ENCODE measurements at places on chromosomes 3 and 15.

- no peak for DNase-seq
These were observed 35.1 kb downstream of the LYZL4 start for GRCh38 chr3:42375121-42375800.

DNA sequence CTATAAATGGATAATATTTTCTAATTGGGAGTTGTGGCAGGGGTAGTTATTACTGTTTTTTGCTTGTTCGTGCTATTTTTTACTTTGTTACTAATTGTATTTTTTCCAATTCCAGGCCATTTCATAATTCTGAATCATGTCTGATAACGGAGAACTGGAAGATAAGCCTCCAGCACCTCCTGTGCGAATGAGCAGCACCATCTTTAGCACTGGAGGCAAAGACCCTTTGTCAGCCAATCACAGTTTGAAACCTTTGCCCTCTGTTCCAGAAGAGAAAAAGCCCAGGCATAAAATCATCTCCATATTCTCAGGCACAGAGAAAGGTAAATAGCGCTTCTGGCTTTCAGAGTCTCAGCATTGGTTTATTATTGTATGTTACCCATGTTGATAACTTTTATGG, 42.9 kb downstream of the PAK2 start:
- no peak for DNase-seq

- no peak for DNase-seq
These were observed 141.9 kb upstream of the CCDC54 start for GRCh38 chr3:107235193-107235927.

DNA sequence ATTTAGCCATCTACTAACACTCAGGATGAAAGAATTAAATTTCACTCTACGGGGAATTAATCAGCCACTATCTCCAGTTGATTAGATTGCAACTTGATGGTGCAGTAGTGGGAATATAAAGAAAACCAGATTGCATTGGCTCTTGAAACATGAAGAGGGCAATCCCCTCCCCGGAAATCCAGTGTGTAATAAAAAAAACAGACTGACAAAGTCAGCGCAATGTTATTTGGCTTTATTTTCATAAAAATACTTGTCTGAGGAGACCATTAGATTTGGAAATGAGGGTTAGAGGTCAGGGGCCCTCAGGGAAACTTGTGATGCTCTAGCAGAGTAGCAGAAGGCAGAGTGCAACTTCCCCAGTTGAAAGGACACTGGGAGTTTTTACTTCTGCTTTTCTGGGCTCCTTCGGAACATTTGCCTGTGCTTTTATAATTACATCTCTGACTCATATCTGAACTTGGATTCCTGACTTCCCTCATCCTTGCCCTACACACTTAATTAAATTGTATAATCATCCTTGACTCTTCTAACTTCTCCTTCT, 326.8 kb downstream of the TUSC7 start:
- DNase-seq: peak; percentile 10

DNA sequence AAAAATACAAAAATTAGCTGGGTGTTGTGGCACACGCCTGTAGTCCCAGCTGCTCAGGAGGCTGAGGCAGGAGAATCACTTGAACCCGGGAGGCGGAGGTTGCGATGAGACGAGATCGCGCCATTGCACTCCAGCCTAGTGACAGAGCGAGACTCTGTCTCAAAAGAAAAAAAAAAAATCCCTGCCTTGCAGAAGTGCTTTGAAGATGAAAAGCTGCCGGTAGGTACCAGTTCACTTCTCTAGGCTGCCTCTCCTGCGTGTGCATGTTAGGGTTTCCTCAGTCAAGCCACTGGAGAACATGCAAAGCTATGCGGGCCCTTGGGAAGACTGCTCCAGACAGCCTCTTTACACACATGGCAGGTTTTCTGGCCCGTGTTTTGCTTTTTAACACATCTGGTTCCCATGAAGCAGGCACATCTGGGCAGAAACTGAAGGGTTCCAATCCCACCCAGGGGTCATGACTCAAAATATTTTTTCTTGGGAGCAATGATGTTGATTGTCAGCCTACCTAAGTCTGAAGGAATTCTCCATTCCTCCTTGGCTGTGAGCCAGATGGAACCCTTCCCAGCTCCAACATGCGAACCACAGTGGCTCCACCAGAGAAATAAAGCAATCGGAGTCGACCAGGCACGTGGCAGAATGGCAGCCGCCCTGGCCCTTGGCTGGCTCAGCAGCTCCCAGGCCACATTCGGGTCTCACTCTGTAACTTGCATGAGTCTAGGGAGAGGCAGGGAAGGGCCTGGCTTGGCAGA, 29.6 kb downstream of the MGLL start:
- peak; percentile 87 for DNase-seq

DNA sequence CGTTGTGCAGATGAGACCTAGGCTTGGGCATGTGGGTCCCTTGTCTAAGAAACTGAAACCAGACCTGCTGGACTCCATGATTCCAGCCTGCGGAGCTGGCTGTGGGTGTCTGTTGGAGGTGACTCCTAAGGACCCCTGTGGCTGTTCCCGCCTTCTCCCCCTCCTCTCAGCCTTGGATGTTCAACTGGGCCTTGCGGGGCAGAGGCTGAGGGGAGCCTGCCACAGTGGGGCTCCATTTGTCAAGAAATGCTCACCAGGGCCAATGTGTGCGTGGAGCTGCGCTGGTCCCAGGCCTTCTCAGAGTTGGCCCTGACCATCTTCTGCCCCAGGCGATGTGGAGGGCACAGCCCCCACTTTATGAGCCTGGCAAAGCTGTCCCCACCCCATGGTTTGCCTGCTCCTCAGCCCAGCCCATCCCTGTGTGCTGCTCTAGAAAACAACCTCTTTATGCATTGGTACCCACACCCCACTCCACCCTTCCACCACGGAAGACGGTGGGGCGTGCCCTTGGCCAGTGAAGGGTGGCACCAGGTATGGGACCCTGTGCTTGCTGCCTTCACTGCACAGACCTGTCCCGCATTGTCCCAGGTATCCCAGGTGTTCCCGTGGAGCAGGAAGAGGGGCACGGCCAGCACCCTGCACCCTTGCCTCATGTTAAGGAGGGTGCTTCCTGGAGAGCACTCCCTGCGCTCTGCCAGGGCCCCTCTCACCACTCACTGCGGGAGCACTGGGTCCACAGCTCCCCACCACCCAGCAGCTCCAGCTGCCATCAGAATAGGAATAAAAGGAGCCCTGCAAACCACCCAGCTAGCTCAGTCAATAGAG, 7.9 kb downstream of the MESP2 start:
- DNase-seq: no peak

DNA sequence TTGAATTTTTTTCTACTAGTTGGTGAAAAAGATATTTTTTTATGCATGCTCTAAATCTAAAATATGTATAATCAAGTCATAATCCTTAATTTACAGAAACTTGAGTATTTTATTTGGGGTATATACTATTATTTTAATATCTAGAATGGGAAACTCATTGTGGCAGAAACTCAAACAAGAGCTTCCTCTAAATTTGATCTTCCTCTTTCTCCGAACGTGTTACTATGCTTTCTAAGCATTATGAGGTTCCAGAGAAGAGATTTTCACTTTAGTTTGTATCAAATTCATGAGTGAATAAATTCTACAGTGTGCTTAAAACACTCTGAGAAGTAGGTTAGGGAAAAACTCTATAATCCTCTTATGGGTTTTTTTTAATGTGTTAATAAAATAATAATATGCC, 173.1 kb downstream of the POTEB3 start:
- no peak for DNase-seq

GRCh38 chr3:34008191-34008590, 209.8 kb downstream of the PDCD6IP start:
- no peak for DNase-seq

- no peak for DNase-seq
These were observed 563.5 kb downstream of the EDEM1 start for GRCh38 chr3:5750874-5751640.

DNA sequence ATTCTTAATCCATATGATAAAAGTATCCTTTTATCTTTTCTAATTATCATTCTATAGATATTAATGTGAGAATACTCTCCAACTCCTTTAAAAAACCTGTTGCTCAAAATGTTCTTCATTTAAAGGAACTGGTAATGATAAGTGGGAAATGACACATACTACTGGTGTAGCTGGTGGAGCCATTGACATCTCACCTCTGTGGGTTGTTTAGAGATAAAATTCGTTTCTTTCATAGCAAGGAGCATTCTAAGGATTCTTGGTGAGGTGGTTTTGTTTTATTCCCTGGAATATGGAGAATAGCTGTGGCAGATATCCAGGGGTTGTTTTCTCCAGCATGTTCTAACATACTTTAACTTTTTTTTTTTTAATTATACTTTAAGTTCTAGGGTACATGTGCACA, 299.8 kb upstream of the THBS1 start:
- no peak for DNase-seq

- no peak for DNase-seq
These were observed 67.7 kb downstream of the CERS3 start for GRCh38 chr15:100461049-100461448.

- no peak for DNase-seq
These were observed 551.8 kb upstream of the CBLB start for GRCh38 chr3:106420628-106421027.

DNA sequence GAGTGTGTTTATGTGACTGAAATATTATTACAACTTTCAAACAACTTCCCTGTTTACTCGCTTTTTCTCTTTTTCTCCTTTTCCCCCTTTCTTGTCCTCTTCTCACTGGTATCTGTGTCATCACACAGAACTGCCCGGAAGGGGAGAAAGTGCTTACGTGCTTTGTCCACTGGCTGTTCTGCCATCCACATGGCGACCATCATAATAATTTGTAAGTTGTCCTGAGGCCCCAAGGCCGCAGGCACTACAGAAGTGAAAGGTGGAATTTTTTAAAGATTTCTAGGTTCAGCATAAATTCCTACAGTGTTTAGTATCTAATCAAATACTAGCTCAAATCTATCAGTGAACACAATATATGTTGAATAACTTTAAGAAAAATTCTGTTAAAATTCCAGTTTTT, 26.7 kb upstream of the ABHD10 start:
- no peak for DNase-seq
